ENCODE measurements at places on chromosomes 1 and 21.
A peak's percentile ranks its signal among the peaks of the same experiment; 100 is the strongest.

DNA sequence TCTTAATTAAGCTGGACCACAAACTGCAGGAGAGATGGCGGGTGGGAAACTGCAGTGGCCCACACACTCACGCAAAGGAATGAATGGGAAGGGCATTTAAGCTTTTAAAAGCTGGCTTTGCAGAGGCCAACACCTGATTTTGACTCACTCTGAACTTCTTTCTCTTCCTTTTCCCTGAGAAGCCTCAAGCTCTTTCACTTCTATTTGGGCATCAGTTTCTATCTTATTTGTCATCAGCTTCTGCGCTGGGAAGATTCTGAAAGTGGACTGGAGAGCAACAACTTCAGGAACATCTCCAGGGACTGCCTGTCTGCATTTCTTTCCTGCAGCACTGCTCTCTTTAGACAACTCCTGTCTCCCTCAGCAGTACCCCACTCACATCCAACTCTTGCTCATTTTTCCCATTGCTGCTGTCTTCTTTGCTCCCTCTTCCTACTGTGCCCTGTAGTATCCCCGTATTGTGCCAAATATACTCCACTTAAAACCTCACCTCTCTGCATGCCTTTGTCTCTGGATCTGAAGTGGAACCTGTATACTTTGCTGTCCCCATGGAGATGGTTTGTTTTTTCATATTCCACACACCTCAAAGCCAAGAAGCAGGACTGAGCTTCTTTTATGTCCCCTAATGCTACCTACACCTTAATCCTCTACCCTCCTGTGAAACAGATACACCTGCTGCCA is 143.3 kb upstream of the JUN start:
- DNase-seq: no peak

- no peak for DNase-seq
Measured at GRCh38 chr1:31879981-31880608, 58.1 kb downstream of the PTP4A2 start.

DNA sequence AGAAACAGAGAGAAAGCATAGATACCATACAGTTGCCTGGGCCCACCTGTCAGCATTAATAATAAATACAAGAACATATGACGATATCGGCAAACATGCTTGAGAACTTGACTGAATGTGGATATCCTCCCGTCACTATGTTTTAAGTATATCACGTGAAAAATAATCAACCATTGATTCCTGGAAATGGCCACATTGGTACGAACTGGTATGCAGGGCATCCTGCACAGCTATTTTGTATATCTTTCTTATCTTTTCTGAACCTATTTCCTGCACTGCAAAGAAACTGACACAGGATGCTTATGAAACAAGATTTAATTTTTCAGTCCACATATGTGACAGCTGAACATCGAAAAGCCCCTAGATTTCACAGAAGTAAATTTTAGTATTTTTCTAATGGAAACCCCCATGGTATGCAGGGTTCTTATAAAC is 22.8 kb upstream of the RGS1 start:
- DNase-seq: no peak

GRCh38 chr1:117188170-117188815 is 22.4 kb downstream of the VTCN1 start:
- DNase-seq: no peak

GRCh38 chr1:198763298-198763714 is 124.5 kb downstream of the PTPRC start:
- DNase-seq: no peak

- DNase-seq: no peak
Measured at GRCh38 chr1:17611991-17612390, 72.5 kb downstream of the ARHGEF10L start.

DNA sequence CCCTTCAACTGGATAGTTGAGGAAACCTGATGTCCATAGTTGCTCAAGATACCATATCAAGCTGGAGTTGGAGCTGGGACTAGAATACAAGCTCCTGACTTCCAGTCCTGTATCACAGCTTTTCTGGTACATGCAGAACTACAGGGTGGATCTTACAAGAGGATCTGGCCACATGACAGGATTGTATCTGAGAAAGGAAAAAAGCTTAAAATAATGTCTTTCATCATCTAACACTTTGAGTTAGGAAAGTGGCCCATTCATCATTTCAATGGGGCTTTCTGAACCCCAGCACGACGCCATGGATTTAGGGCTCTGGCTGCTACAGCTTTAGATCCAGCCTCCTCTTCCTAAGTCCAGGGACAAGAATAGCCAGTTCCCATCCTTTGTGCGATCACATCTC is 46.9 kb downstream of the RASSF5 start:
- DNase-seq: no peak

DNA sequence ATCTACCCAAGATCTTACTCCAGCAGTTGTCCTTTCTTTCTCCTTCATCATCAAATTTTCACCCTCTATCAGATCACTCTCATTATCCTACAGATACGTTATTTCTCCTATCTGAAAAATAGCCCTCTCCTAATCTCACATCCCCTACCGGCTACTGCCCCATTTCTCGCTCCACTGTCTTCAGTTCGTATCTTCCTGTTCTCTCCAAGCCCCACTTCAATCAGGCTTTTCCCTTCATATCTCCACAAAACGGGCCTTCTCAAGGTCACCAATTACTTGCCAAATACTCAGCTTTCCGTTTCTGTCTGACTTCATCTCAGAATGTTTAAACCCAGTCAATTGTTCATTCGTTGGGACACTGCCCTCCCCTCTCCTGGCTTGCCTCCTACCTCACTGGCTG is 32.4 kb downstream of the SLC30A1 start:
- DNase-seq: no peak

- no peak for DNase-seq
Measured at GRCh38 chr21:40208948-40209345, 341.7 kb downstream of the PCP4 start.

- DNase-seq: no peak
Measured at GRCh38 chr1:208533746-208534598, 289.8 kb upstream of the PLXNA2 start.

DNA sequence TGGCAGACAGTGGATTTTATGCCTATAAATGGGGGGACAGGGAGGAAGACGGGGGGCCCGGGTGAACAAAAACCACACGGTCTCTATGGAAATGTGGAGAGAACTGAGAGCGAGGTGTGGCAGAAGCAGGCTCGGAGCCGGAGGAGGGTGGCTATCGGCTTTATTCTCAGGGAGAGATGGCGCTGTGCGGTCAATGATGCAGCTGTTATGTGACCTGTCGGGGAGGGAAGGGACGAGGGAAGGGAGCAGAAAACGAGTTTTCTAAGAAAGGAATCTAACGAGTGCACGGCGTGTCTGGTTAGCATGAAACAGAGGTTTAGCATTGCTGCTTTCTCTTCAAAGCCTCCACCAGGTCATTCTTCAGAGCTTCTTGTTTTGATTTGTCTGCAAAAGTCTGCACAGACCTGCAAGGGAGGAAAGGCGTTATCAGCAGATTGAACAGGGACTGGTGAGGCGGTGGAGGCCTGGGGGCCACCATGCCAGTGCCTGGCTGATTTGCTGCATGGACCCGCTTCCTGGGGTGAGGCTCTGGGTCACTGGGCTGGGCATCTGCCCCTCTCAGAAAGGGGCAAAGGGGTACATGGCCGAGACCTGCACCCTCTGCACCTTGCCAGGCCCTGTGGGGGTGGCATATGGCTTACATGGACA is 27.2 kb downstream of the SLC66A1 start:
- DNase-seq: no peak

DNA sequence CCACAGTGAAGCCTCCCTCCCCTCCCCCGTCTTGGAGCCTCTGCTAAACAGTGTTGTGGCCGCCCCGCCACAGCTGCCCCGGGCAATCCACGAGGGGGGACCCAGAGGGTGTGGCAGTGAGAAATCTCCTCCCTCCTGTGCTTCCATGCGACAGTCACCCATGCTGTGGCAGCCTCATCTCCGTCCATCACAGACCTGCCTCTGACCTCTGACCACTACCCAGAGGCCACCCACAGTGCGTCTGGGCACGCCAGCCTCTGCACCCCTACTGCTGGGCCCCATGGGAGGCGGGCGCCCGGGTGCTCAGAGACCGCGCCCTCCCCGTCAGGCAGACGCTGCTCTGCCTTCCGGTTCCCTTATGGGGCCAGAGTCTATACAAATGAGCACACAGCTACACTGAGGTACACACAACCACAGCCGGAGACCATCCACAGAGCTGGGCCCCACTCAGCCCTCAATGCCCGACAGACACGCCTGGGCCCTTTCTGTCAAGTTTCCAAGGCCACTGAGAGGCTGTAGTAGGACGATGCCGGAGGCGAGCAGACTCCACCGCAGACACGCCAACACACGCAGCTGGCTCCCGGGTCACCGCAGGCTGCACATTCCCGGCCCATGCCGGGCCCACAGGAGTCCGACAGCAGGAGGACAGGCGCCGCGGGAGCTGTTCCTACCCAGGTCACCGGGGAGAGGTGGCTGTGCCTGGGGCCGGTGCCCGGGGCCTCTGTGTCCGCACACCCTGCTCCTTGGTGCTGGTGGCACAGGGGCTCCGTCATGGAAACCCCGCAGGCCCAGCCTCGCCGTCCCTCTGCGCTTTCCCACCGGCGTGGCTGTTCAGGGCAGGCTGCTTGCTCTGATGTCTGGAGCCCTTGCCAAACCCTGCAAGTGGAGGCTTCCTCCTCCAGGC is 23.9 kb upstream of the TMEM52 start:
- no peak for DNase-seq

DNA sequence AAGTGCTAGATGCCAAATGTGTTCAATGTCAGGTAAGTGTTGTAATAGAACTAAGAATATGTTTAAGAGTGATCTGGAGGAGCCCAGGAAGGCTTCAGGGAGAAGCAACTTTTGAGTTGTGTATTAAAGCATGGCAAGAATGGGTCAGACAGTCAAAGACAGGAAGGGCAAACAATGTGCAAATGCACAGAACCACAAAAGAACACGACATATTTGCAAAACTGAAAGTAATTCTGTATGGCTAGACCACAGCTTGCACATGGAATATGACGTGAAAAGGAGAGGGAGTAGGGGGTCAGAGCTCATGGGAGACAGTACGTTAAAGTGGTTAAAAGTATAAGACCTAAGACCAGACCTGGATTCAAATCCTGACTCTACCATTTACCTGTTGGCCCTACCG is 7.1 kb upstream of the SORT1 start:
- no peak for DNase-seq

DNA sequence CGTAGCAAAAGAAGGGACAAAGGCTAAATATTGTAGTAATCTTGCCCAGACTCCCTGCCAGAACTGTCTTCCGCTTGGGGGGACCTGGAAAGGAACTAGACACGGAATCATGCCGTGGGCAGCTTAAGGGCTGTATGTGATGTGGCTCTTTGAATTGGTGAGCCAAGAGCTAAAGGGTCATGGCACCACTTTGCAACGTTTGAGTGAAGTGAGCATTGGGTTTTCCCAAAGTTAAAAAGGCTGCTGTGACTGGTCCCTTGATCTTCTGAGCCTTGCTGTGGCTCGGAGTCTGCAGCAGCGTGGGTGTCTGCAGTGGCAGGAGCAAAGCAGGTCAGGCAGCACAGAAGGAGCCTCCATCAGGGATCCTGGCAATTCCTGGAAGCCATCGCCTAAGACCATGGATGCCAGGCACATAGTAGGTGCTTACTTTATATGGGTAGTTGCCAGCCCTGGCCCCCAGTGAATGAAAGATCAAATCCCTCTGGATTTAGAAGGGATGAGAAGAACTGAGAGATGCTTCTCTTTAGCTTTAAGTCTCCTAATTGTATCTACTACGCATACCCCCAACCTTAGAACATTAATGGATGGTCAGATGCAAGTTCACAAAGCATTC is 1.8 kb downstream of the SMYD2 start:
- DNase-seq: no peak

GRCh38 chr1:157170677-157171515 is 32.7 kb upstream of the ETV3 start:
- DNase-seq: peak; percentile 26

DNA sequence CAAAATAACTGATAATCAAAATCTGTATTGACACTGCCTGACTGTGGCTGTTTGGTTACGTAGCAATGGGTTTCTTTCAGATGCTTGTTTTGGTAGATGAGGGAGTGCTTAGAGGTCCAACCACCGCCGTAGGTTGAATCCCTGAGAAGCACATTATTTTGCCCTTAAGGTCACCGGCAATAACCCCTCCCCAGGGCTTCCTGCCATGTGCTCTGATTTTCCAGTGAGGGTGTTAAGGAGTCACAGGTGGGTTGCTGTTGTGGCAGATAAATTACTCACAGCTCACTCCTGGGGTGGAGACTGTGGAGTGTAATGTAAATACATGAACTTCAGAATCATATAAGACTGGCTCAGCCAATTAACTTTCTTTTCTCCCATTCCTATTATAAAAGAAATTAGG is 81.5 kb upstream of the ZP4 start:
- DNase-seq: no peak

DNA sequence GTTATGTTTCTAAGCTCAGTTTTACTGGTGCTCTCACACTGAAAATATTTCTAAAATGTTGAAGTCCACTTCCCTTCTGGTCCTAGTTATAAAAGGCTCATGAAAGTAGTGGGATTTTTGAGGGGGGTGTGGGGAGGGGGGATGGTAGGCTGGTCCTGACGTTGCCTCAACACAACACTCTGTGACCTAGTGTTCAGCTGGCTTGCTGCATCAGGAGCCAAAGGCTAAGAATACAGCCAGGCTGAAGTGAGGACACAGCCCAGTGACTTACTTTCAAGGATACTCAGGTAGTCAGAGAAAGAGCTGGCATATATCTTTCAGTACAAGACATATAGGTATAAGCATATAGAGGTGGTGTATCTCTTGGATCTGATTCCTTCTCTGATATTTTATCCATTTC is 151.9 kb upstream of the C8B start:
- no peak for DNase-seq

GRCh38 chr1:48947761-48948537 is 171.3 kb upstream of the BEND5 start:
- DNase-seq: no peak

DNA sequence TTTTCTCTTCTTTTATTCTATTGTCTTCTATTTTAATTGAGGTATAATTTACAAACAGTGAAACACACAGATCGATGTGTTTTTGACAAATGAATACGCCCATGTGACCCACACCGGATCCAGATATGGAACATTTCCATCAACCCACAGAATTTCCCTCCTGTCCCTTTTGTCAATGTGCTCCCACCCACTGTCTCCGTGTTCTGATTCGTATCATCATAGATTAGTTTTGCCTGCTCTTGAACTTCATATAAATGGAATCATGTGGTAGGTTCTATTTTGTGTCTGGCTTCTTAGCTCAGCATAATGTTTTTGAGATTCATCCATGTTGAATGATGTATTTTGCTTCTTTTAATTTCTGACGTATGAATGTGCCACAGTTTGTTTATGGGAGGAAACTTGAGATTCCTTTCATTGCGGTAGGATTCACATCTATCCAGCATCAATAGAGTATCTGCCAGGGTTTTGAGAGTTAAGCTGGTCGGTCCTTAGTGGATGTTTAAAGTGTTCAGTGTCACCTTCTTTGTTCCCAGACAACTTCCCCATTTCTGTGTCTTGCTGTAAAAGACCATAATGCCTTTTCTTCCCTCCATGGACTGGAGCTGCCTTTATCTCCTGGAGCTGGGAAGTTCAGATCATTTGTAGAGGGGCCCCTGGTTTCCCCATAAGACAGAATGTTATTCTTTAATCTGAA is 14.7 kb downstream of the NAV1 start:
- DNase-seq: no peak

DNA sequence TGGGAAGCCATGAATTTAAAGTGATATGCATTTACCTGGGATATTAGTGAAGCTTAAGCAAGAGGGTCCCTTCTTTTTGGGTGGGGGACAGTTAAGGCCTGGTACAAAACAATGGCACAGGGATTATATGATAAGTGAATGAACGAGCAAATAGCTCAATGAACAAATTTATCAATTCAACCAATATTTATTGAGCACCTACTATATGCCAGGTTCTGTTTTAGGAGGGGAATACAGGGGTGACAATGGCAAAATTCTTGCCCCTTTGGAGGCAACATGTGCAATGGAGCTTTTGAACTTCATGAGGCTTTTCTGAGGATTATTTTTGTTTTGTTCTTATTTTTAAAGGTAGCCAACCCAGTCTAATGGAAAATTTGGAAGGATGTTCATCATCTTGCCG is 68.2 kb downstream of the FOXD2 start:
- no peak for DNase-seq

All from RWPE1 (cell line).